DMS79 treated with DMSO at 0.1 percent for 48 hours (cell line): ENCODE measurements at places on chromosomes 4 and X.

DNA sequence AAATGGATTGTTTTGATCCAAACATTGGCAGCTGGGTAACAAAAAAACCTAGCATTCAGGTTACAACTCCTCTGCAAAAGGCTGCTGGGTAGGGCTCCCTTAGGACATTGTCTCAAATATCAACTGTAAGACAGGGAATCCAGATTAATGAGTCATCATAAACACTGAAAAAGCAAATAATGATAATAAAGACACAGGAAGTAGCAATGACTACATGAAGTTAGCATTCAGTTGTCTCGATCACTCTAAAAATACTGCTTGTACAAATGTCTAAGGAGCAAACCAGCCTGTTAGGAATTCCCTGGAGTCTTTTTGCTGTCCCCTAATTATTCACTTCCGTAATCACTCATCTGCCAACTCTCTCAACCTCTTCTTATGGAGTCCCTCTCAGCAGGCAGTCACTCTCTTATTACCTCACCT, 259.2 kb downstream of the GPC3 start:
- no peak for DNase-seq

GRCh38 chr4:181376058-181376457, 867.1 kb upstream of the TENM3 start:
- no peak for DNase-seq

DNA sequence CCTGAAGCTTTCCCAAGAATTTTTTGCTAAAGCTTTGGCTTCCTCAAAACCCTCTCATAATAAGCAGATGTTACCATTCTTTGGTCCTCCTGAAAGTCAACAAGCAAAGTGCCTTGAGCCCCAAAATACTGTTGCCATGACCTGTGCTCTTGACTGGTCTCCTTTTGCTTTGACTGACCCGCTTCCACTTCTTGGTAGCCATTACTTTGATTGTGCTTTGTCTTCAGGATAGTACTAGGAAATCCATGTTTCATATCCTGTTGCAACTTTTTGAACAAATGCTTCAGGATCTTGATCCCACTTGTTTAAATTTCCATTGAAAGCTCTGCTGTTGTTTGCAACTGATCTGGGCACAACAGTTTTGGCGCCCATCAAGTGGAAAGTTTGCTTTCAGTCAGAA, 6.9 kb upstream of the OTOP1 start:
- no peak for DNase-seq

DNA sequence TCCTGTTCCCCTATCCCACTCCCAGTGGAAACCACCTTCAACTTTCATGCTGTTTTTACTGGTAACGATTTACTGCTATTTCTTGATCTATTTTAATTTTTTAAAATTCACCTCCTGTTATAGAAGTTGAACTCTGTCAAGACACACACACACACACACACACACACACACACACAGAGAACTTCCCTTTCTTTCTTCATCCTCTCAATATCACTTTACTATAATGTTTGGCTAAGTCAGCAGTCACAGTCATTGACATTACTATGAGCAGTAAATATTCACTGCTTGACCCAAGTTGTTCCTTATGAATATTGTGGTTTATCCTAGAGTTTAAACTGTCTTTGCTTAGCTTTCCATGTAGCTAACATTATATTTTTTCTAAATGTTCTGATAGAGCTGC, 24.0 kb upstream of the SGMS2 start:
- no peak for DNase-seq

GRCh38 chr4:180240670-180241069, 2002.5 kb upstream of the TENM3 start:
- no peak for DNase-seq

- no peak for DNase-seq
Observed at GRCh38 chr4:58456727-58457384, 1346.7 kb upstream of the IGFBP7 start.
